HuH-7 (cell line): ENCODE measurements at places on chromosomes 13 and 19.

DNA sequence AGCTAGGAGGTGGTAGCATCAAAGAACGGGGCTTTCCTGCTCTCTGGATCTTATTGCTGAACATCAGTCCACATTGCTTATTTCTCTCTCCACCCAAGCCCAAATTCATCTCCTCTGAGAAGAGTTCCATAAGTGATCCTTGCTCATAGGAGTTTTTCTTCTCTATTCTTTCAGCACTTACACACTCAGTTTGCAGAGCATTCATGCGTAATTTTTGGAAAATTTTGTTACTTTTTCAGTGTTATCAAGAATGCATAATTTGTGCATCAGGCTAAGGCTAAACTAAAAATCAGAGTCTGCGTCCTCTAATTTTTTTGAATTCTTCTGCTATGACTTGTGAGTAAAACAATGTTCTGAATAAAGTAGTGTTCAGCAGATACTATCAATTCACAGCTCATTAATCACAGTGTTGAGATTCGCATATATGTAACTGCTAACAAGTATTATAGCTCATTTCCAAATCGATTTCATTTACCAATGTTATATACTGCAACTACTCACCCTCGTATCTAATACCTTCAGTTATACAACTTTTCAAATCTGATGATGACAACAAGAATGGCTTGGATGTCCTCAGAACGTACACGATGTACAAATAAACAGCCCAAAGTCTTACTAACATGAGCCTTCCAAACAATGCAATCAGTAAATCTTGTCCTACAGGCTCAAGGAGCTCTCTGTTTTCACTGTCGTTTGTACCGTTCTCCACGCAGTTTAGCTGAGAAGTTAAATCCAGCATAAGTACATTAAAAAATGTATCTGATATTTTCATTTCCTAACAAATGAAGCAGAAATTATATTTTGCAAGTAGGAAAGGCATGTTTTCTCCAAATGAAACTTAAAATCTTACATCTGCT lies 36.4 kb upstream of the STARD13 start:
- no peak for DNase-seq

DNA sequence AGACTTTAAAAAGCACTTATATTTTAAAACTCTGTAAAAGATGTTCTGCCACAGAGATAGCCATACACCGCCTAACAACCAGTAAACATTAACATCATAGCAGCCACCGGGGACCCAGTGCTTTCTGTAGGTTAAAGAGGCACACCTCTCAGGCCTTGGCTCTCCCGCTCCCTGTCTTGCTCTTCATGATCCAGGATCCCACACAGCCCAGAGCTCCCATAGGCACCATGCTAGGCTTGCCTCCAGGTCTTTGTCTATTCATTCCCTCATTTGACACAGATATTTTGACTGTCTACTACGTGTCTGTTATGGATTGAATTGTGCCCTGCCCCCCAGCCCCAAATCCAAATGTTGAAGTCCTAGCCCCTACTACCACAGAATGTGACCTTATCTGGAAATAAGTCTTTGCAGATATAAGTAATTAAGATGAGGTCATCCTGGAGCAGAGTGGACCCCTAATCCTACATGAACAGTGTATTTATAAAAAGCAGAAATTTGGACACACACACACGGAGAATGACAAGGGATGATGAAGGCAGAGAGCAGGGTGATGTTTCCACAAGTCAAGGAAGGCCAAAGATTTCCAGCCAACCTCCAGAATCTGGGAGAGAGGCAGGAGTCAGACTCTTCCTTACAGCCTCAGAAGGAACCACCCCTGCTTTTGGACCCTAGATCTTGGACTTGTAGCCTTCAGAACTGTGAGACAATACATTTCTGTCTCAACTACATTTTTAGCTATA lies 272.6 kb downstream of the DNAJC15 start:
- no peak for DNase-seq

GRCh38 chr13:111058796-111059506 lies 56.2 kb upstream of the ARHGEF7 start:
- DNase-seq, result no peak

GRCh38 chr13:102903659-102904407 lies 58.0 kb downstream of the ERCC5 start:
- no peak for DNase-seq

GRCh38 chr13:64910096-64910495 lies 2320.0 kb downstream of the PCDH9 start:
- DNase-seq, result no peak

DNA sequence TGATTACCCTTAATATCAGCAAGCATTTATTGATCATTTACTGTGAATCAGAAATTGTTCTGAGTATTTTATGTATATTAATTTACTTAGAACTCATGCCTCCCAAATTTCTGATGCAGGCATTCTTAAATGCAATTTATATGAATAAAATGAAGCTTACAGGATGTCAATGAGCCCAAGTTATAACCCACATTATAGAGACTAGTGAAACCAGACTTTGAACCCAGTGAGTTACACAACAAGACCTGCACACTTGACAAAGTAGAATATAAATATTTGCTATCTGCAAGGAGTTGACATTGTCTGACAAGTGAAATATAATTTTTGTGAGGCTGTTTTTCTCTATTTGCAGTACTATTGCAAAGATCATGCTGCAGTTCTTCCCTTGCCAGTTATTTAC lies 656.0 kb downstream of the GPC5 start:
- peak; percentile 8 for DNase-seq

- DNase-seq, result no peak
Observed at GRCh38 chr19:362154-362553, 17.6 kb upstream of the MIER2 start.

DNA sequence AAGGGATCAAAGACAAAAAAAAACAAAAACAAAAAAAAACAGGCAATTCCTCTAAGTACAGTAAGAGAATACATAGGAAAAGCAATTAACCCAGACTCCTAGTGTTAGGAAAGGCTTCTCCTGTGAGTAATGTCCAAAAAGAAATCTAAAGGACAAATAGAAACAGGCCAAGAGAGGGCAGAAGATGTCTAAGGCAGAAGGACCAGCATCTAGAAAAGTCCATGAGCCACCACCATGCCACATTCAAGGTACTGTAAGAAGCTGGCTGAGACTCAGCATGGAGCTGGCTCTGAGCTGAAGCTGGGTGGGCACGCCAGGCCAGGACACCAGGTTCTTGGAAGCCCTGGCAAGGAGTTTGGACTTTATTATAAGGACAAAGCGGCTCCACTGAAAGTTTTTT lies 118.1 kb upstream of the FRY start:
- DNase-seq, result no peak

DNA sequence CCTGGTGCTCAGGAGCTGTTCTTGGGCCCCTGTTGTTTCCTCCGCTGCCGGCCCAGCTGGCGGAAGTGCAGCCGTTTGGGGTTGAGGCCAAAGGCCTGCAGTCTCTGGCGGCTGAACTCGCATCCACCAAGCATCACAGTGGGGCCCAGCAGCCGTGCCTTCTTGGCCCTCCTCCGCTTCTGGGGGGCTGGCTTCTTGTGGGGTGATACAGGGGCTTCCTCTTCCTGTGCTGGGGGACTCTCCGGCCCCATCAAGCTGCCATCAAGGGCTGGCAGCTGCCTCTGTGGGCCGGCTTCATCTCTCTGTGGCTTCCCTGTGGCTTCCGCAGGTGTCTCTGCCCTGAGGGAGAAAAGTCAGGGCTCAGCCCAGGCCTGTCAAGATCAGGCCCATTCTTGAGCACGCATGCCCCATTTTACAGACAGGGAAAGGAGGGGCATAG lies 10.3 kb downstream of the ATG4D start:
- DNase-seq, result no peak

GRCh38 chr13:94617389-94618000 lies 15.8 kb downstream of the GPR180 start:
- no peak for DNase-seq
